Muscle of arm (tissue), 14 donors: ENCODE measurements at places on chromosomes 11 and 22. TPM values are rescaled to one million over a fixed set of nuclear protein-coding genes. Genes with fewer than 3 reads are reported as not detected.

The TUBA8 gene
- 9.7 TPM for polyA plus RNA-seq

The PLAAT2 gene
- polyA plus RNA-seq: not detected

The BTG4 gene
- polyA plus RNA-seq: not detected

The OR8G5 gene
- polyA plus RNA-seq: 0.18 TPM

The C22orf42 gene
- 0.48 TPM for polyA plus RNA-seq

The ACTN3 gene
- polyA plus RNA-seq: 35.5 TPM

The OR52E8 gene
- not detected for polyA plus RNA-seq

The HOATZ gene
- polyA plus RNA-seq: 0.04 TPM

The CCS gene
- 30.4 TPM for polyA plus RNA-seq

The MS4A4E gene
- polyA plus RNA-seq: 1.4 TPM

The USH1C gene
- polyA plus RNA-seq: 0.25 TPM

The INPPL1 gene
- polyA plus RNA-seq: 161 TPM

The PKP3 gene
- 0.24 TPM for polyA plus RNA-seq

The PDE3B gene
- not detected for polyA plus RNA-seq

The PGA4 gene
- polyA plus RNA-seq: 0.43 TPM

The MYO18B gene
- polyA plus RNA-seq: 41.5 TPM

The ATM gene
- polyA plus RNA-seq: 54.3 TPM

The MOV10L1 gene
- polyA plus RNA-seq: 0.10 TPM

The PPP6R2 gene
- 23.5 TPM for polyA plus RNA-seq

The NPAS4 gene
- polyA plus RNA-seq: 0.08 TPM

The FJX1 gene
- polyA plus RNA-seq: not detected

The POLR2L gene
- polyA plus RNA-seq: 121 TPM

The AIFM3 gene
- polyA plus RNA-seq: 0.44 TPM
